ENCODE measurements at places on chromosomes 7 and 10.
A peak's percentile ranks its signal among the peaks of the same experiment; 100 is the strongest.

DNA sequence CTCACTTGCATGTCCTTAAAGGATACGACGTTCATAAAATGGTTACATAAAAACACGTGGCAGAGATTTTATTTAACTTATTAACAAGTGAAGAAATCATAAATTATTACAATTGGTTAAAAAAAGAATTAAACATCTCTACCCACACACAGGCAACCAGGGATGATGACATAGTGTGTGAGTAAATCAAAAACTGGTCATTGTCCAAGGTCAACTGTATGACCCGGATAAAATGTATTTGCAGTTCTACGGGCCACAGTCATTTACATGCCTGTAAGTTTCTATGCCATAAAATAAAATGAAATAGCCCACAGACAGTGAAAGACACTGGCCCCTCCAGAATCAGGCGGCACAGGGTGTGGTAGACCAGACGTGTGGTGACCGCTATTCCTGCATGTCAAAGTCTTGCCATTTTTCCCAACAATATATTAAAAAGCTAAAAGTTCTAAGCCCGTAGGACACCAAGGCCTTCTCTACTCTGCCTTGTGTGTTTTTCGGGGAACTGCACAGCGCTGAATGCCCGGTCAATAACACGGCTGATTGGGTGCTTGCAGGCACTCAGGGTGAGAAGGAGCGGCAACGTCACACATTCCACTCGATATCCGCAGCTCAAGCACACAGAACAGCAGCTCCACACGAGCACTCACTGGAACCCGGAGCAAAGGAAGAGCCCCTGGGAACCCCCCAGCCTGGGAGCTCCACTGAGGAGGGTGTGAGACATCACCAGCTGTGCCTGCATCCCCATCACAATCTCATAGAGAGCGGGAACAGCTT, 143.3 kb upstream of the PPP2R2D start:
- DNase-seq = no peak

- DNase-seq = peak; percentile 50
Observed at GRCh38 chr10:123154711-123155505, 706 bp downstream of the BUB3 start.

DNA sequence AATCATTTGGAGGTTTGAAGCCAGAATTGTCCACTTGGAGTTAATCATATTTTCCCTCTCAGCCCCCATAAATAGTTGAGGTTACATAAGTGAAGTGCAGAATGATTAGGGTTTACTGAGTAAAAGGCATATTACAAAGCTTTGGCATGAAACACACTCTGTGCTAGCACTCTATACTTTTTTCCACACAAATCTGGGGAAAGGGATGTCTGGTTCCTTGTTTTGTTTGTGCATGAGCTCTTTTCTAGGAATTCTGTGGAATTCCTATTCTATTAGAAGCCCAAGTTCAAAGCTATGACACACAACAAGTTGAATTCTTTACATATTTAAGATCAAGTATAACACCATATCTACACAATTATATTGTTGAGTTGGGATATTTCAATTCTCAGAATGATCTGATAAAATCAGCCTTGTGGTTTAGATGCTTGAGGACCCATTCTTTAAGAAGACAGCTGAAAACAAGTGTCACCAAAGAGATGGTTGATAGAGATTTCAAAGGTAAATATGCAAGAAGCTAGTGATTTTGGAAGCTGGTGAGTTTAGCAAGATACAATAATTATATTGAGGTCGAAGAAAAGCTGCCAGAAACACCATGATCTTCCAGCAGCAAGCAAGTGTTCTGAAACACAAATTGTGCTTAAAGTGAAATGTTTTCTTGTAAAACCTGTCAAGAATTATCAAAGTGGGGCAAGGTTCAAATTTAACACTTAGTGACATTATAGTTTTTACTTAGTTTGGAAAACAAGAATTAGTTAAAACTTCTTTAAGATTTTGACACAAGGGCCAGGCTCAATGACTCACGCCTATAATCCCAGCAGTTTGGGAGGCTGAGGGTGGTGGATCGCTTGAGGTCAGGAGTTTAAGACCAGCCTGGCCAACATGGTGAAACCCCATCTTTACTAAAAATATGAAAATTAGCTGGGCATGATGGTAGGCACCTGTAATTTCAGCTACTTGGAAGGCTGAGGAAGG, 122.6 kb downstream of the INHBA start:
- DNase-seq = no peak

DNA sequence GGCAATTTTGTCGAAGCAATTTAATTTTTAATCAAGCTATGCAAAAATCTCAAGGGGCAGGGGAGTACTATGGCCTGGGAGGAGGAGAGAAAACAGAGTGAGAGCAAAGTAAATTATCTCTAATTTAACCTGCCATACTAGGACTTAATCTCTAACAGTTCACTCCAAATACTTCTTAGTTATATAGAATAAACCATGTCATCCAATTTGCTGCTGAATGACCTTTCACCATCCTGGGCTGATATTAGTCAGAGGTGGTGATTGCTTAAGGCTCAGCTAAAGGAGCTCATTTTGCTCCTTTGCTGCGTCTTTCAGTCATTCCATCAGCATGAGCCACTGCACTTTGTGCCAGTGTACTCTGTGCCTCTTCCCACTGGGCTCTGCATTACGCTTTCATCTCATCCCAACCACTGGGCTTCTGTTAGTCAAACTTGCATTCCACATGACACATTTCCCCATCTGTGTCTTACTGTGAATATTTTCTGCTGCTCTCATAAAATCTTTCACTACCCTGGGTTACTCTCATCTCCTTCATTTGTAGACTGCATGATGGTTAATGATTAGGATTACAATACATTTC, 84.3 kb downstream of the CD36 start:
- DNase-seq = no peak

DNA sequence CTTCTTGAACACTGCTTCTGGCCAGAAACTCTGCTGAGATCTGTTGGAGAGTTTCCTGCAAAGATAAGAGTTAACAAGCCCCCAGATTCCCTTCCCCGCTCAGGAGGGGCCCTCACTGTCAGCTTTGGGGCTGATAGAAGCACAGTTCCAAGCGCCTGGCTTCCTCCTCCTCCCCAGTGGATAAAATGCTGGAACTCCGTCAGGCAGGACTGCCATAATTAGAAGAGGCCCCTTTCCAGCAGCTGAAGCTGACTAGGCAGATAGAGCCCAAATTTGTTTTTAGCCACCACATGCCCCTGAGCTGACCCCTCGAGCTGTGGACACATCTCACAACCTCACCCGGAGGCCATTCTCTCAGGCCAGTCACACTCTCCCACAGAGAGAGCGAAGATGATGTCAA, 89.4 kb downstream of the TBXAS1 start:
- no peak for DNase-seq

DNA sequence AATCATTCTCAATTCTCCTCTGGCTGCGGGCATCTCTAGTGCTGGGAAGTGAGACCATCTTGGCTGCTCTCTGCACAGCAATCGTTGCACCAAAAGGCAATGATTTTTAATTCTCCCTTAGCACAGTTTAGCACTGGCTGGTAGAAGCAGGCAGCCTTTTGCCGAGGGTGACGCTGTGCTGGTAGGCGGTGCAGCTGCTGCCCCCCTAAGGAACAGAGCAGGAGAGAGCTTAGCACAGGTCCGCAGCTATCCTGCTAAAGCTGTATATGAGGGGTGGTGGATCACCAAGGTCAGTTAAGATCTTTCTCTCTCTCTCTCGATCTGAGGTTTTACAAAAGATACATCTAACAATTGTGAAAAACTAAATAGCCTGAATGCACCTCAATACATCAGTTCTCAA, 390.1 kb downstream of the GATA3 start:
- DNase-seq = no peak

- DNase-seq = no peak
Observed at GRCh38 chr7:107975394-107976013, 27.5 kb downstream of the LAMB1 start.

DNA sequence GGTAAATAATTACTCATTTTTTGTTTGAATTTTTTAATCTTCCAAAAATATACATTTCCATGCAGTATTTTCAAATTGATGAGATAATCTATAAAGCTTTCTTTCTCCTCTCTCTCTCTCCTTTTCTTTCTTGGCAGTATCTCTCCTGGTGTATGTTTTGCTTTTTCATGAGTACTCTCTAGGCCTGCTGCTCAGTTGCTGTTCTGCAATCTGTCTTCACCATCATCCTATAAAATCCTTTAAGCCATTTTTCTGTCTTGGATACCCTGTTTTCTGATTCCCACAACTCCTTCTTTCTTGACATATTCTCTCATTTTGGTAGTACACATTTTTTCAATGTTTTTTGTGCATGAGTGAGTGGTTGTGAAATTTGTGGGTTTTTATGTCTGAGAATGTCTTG, 1558.1 kb upstream of the LRRTM3 start:
- DNase-seq = no peak

- no peak for DNase-seq
Observed at GRCh38 chr7:140458201-140458600, 21.1 kb downstream of the MKRN1 start.

GRCh38 chr7:18504965-18505364, 9.4 kb downstream of the HDAC9 start:
- no peak for DNase-seq

GRCh38 chr7:130356876-130357611, 12.4 kb downstream of the CPA5 start:
- DNase-seq = no peak

- no peak for DNase-seq
Observed at GRCh38 chr7:111873963-111874690, 311.8 kb upstream of the IMMP2L start.

DNA sequence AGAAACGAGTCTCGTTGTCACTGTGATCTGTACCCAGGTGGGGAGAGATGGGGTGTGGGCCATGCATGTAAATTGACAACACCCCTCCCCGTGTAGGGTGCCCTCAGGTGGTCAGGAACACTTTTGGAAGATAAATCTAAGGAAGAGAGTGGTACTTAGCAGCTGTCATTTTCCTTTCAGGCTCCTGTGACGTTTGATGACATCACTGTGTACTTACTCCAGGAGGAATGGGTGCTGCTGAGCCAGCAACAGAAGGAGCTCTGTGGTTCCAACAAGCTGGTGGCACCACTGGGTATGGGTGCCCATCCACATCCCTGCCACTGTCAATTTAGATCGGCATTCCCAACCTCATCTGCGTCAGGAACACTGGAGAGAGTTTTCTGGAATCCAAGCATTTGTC, 6.3 kb downstream of the ZNF862 start:
- DNase-seq = no peak

GRCh38 chr10:15262036-15262713, 93.7 kb upstream of the NMT2 start:
- no peak for DNase-seq

DNA sequence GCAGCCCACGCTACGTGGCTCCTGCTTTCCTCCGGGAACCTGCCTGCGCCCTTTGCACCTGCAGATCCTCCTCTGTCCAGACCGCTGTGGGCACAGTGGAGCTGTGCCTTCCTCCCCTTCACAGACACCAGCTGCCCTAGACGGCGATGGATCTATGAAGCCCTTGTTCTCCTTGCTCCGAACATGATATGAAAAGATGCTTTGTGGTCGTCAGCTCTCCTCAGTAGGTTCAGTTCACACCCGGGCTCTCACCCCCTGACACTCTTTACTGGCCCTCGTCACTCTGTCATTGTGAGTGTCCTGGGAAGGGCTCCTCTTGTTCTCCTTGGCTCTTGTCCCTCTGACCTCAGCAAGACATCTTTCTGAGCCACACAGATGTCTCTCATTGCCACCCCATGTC, 4.2 kb downstream of the ZNF488 start:
- DNase-seq = no peak

- no peak for DNase-seq
Observed at GRCh38 chr7:29276199-29276598, 81.6 kb downstream of the CHN2 start.

DNA sequence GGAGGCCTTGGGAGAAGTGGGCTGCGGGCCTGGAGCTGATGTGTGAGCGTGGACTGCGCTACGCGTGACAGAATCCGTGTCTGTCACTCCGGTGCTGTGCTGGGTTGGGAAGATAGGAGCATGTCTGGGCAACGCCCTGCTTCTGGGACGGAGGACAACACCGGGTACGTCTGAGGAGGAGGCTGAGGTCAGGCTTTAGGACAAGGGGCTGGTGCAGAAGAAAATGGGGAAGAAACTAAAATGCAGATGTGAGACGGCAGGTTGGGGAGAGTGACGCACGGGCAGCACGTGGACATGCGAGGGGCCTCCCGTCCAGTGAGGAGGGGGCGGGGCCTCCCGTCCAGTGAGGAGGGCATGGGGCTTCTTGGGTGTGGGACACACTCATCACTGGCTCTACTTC, 207.4 kb downstream of the DNAJB6 start:
- DNase-seq = no peak

- peak; percentile 88 for DNase-seq
Observed at GRCh38 chr7:128883622-128884448, 21.2 kb downstream of the ATP6V1F start.

- no peak for DNase-seq
Observed at GRCh38 chr10:92574548-92575261, 812 bp upstream of the IDE start.

DNA sequence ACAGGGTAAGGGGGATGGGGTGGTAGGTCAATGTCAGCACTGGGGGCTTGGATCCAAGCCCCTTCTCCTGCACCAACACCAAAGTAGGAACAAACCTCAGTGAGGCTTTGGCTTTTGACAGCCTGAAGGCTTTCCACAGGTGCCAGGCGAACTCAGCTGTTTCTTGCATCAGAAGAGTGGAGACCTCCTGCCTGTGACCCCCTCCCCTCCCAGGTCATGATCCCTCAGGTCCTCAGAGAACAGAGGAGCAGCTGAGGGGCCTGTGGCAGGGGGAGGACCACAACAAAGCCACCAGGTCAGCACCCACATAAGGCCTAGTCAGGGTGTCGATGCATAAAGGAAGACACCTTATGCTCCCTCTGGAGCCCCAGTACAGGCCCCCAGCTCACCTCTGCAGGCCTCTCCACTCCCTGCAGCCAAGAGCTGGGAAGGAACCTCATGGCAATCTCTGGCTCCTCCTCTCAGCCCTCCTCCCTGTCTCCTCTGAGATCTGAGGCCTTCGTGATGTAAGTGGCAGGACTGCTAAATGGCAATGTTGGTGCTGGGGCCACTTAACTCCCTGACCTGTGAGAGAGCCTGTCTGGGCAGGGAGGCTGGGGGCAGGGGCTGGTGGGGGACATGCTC, 19.1 kb upstream of the PRRT4 start:
- no peak for DNase-seq

DNA sequence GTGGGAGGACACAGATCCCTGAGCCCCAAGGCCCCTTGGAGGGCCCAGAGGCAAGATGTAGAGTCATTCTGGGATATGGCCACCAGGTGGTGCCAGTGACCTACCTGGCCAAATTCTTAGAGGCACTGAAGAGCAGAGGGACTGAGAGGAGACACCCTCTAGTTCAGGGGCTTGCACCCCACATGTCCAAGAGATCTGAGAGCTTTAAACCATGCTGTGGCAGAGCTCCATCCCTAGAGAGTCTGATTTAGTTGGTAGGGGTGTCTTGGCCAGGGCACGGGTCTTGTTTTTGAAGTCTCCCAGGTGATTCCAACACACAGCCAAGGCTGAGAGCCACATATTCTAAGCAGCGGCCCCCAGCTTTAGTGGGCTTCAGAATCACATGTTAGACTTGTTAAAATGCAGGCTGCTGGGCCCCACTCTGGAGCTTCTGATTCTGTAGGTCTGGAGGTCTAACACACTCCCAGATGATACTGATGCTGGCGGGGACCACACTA, 52.5 kb downstream of the PRF1 start:
- DNase-seq = peak; percentile 75

All from activated naive CD4-positive, alpha-beta T cell treated with Interleukin-2 at 50 U/mL for 16 hours (primary cell).